ENCODE measurements at places on chromosomes 6 and 20. TPM values are rescaled to one million over a fixed set of nuclear protein-coding genes. Genes with fewer than 3 reads are reported as not detected.

The PPIL6 gene
- 10.0 TPM for total RNA-seq

The ATRN gene
- 63.9 TPM for total RNA-seq

The NNAT gene
- 237 TPM for total RNA-seq

The ZNF334 gene
- 34.7 TPM for total RNA-seq

The PLCB4 gene
- 73.8 TPM for total RNA-seq

The OR2H2 gene
- not detected for total RNA-seq

Measured in camera-type eye (tissue), 1 donor.